ENCODE measurements at places on chromosomes 6 and 20.

GRCh38 chr20:14853079-14853478, 515.7 kb upstream of the FLRT3 start:
- no peak for DNase-seq

- DNase-seq = no peak
Measured at GRCh38 chr6:14191761-14192160, 74.2 kb downstream of the CD83 start.

DNA sequence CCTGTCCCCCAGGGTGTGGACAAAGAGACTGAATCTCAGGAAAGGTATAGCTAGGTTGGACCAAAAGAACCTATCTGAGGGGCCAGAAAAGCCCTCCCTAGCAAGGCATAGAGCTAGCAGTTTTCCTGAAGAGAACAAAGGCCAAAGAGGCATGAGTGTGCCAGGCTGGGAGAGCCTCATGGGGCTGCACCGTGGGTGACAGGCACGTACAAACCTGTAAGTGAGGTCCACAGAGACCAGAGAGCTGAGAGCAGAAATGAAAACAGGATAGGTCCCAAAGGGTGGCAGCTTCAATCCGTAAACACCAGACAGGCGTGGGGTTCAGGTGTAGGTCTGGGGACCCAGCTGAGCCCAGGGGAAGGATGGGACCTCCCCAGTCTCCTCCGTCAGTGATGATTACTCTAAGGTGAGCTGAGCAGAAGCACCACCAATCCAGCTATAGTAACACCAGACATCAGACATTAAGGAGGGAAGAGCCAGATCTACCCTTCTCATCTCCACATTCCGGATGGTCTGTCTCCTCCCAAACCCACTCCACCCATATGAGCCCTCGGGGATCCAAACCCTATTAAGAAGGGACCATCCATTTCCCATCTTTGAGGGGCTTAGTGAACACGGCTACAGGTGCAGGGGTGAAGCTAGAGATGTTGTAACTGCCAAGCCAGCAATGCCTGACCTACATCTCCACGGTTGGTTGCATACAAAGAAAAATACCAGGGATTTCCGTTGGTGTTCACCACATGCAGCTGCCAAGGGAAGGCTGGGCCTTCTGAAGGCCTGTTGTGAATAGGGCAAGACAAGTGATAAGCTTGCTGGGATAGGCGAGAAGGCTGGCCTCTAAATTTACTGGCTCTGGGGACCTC, 38.3 kb downstream of the BCL2L1 start:
- no peak for DNase-seq

- DNase-seq = no peak
Measured at GRCh38 chr6:109715616-109716015, 24.5 kb downstream of the FIG4 start.

Measured in choroid plexus epithelial cell (primary cell).